ENCODE measurements at places on chromosomes 3 and 15.

DNA sequence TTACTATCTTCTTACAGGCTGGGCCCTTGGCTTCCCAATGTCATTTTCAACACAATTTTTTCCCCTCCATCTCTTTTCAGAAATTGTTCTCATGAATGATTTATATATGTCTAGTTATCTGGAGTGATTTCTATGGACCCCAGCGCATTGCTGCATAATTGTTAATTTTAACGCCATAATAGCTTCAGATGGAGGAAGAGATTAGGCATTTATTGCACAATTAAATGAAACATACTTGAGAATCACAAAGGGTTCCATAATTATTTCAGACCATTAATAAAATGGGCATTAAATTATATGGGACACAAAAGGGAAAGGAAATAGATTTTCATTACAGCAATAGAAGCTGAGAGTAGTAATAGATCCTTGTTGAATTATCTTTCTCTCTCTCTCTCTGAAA lies 70.3 kb upstream of the SOX14 start:
- no peak for DNase-seq

DNA sequence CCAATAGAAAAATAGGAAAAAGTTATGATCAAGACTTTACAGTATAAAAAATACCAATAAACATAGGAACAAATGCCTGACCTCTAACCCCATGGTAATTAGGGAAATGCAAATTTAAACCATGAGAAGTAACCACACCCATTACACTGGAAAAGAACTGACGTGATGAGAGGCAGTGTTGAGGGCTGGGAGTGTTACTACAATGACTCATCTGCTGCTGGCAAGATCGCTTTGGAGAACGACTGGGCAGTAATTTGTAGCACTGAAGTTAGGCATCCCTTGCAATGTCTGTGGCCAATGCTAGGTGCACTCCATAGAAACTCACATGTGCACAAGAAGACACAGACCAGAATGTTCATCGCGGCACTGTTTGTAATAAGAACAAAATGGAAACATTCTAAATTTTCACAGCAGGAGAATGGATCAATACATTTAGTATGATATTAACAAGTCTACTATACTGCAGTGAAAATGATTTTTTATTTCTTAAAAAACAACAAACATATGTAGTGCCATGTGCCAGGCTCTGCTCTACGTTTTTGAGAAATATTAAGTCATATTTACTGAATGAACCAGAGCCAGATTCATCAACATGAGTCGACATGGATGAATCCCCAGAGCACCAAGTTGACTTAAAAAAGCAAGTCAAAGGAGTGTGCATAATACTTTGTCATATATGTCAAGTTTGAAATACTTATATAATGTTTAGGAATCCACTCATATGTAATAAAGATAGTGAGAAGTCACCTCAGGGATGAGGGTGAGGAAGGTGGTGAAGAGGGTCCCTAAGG lies 37.6 kb upstream of the EPHB3 start:
- no peak for DNase-seq

GRCh38 chr3:108088697-108089096 lies 2.1 kb downstream of the CD47 start:
- DNase-seq, result no peak

DNA sequence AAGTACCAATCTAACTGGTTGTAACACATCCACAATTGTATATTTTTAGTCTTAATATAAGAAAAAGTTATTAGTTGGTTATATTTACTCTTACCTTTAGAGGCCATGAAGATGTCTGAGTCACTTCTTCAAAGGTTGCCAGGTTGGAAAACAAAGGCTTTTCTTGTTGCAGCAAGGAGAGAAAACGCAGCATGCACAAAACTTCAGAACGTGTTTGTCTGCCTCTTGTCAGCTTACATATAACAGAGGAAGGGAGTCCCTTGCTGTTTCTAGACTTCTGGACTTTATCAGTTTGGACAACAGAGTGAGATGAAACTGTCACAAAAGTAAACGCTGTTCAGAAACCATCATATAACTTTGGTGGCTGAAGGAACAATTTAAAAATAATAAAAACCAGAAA lies at the start of gene PLSCR5:
TSS of gene PLSCR5 (minus strand) at position 241 of the 400 bp plus-strand sequence. CDS start at position 107, 134 bp downstream.
- DNase-seq, result no peak

GRCh38 chr15:56757875-56758274 lies 24.6 kb upstream of the ZNF280D start:
- DNase-seq, result no peak

DNA sequence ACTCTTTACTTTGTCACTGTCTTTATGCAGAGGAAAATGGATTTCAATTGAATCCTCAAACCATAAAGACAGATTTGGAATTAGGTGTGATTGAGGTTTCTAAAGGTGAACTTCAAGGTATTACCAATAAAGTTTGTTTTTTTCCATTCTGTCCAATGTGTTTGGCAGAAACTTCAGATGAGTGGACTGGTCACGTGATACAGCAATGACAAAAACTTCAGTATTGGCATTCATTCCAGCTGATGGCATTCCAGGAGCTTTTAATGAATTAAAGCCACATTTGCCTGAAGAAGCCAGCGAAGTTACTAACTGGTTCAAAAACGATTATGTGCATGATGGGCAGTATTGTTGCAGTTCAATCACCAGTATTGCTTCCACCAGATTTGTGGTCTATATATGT lies 4.5 kb upstream of the MASP1 start:
- no peak for DNase-seq

GRCh38 chr15:64247906-64248541 lies 85.2 kb upstream of the PPIB start:
- DNase-seq, result no peak

GRCh38 chr15:95830281-95830680 lies 500.2 kb upstream of the NR2F2 start:
- DNase-seq, result no peak

DNA sequence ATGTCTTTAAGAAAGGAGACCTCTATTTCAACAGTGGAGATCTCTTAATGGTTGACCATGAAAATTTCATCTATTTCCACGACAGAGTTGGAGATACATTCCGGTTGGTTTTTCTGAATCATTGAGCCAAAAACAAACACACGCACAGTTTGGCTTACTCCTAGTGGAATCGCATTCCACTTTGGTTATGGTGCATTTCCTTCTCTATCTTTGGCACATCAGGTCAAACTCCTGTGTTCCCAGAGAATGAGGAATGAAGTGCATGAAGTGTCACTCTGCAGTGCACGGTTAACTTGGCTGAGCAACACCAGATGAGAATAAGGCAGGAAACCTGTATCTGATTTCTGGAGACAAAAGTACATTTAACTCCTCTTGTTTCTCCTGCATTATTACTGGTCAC lies 38.5 kb downstream of the HDC start:
- DNase-seq, result no peak

GRCh38 chr3:97187771-97188170 lies 373.4 kb downstream of the EPHA6 start:
- no peak for DNase-seq

DNA sequence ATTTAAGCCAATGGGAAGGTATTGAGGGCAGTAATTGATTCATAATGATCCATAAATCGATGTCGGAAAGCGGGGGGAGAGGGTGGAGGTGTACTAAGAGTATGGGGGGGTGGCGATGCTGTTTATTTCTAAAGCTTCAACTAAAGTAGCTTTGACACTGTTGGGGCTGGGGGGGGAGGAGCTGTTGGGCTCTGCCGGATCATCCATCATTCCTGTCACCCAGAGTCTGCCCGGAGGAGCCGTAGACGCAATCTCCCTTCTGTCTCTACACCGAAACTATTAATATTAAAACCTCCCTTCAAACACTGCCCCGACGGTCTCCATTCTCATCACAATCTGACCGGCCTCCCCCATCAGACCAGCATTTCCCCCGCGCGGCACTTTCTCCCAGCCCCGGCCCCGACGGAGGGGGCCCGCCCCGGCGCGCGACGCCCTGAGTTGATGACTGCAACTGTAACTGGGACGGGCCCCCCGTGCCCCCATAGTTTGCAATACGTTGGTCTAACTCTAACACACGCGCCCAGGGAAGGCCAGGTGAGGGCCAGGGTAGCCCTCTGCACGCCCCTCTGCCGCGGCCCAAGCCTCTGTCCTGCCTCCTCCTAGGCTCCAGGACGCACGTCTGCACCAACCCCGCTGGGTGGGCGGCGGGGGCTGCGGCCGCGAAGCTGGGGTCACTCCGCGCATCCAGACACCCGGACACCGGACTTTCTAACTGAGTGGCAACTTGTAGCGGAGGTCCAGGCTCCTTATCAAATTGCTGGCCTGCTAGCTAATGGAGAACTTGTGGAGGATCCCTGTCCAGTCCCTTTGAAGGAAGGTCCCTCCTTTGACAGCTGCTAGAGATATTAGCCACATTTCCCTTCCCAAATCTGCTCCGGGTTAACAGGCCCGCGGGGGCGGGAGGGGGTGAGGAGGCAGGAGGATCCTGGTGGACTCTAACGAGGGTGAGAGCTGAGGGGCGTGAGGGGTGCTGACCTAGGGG lies 212.0 kb downstream of the MEIS2 start:
- DNase-seq, result no peak

DNA sequence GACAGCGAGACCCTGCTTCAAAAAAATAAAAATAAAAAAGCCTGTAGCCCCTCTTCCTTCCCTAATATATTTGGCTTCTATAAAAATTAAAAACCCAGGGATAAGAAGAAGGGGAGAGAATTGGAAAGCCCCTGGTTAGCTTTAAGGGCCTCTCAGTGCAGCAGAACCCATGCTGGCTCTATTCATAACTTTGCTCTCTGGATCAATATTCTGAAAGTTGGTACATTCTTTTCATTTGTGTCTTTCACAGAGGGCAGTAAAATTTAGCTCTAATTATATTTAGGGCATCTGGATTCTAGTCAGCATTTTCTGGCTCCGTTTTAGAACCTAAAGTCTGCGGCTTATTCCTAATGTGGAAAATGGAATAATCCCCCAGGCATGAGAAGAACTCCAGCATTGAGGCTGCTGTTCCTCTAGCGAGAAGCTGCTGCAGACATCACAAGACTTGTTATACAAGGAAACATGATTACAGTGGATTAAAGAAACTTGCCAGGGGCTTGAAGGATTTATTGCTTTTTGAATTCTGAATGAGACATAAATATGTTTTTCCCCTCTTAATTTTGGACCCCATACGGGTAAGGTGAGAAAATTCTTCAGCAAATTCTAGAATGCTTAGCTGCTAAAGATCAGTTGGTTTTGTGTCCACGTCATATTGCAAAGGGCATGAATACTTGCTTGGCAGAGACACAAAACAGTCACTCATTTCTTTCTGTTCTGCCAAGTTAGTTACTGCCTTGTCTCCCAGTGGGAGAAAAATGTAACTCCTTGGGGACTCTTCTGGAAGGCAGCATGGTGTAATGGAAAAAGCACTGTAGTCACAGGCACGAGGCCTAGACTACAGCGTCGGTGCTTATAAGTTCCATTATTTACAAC lies 177.7 kb downstream of the VGLL4 start:
- no peak for DNase-seq

DNA sequence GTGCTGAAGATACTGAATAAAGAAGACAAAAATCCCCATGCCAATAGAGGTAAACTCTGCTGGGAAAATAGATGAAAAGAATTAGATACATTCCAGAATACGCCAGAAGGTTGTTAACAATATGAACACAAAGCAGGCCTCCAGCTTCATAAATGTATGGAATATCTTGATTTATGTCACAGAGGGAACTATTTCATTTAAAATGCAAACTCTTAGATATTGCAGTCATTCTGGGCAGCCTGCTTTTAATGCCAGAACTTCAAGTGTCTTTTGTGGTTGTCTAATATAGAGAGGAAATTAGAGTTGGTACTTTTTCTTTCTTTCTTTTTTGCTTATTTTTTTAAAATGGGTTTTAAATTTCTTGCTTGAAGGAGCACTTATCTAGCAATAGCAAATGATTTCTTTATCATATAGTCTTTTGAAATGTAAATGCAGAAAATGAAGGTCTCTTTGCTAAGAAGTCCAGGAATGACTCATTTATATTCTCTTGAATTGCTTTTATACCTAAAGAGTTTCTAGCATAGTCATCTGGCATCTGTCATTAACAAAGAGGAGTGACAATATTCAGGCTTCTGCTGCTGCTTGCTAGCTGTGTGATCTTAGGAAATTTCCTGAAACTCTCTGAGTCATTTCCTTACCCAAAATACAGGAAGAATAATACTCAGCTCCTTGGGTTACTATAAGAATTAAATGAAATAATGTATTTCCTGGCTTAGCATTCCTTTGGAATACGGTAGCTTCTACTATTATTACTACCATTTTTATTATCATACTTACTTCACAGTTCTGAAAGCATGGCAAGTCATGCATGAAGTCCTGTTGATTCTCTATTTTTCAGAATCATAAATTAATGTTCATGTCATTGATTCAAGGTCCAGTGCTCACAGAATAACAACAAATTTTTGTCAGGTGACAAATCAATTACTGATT lies 527.6 kb downstream of the DIPK2A start:
- DNase-seq, result no peak

GRCh38 chr3:141112686-141113297 lies 61.6 kb downstream of the SPSB4 start:
- no peak for DNase-seq

DNA sequence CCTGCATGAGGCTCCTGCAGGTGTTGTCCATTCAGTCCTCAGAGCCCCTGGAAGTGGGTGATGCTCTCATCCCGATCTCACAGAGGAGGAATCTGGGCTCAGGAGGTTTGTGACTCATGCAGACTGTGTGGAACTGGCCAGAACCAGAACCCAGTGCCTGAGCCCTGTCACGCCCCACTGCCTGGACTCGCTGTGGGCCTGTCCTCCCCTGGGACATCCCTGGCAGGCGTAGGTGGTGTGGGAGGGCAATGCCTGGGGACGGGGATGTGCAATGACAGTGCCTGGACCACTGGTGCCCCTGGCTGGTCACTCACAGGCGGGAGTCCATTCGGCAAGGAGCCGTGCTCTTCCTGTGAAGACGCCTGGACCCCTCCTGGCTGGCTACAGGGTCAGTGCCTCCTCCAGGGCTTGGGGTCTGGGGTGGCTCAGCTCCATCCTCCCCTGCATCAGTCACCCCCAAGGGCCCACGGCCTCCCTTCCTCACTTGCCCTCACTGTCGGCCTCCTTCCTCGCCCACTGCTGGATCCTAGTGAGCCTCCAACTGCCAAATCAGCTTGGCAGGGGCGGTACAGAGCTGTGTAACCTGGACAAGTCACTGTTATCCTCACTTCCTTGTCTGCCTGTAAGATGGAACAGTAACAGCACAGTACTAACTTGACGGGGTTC lies 14.9 kb downstream of the PSTPIP1 start:
- no peak for DNase-seq

DNA sequence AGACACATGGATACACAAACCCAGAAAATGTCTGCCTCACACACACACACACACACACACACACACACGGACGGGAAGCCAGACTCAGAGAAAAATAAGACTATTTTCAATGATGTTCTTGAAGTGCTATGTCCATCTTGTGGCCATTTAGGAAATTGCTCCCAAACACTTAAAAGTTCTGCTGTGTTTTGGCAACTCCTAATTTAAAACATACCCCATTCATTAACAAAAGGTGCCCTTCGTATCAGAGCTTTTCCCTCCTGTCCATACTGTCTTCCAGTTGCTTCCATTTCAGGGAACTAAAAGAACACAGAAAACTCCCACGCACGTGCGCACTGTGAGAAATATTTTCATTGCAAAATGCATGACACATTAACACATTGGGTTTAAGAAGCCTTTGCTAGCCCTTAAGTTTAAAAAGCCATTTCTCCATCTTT lies 44.6 kb downstream of the SLC12A1 start:
- no peak for DNase-seq
